ENCODE measurements at places on chromosomes 5 and 9. TPM values are rescaled to one million over a fixed set of nuclear protein-coding genes. Genes with fewer than 3 reads are reported as not detected.

Gene TTF1
- 9.1 TPM for polyA plus RNA-seq

Gene ZDHHC11B
- 4.4 TPM for polyA plus RNA-seq

Gene PTGDS
- 3.4 TPM for polyA plus RNA-seq

Gene FBP2
- 0.32 TPM for polyA plus RNA-seq

Gene DMRT3
- not detected for polyA plus RNA-seq

Gene MLANA
- not detected for polyA plus RNA-seq

Gene PCDHA9
- polyA plus RNA-seq: 0.72 TPM

Gene ZNF367
- polyA plus RNA-seq: 3.0 TPM

Gene CTSV
- 60.9 TPM for polyA plus RNA-seq

Gene SDHA
- polyA plus RNA-seq: 328 TPM

Gene CAVIN4
- polyA plus RNA-seq: 1.6 TPM

Gene SPATA31D4
- not detected for polyA plus RNA-seq

Gene GADD45G
- 42.6 TPM for polyA plus RNA-seq

Gene ZNF462
- polyA plus RNA-seq: 11.4 TPM

Gene SLC46A2
- polyA plus RNA-seq: not detected

Gene CCL27
- polyA plus RNA-seq: 1.3 TPM

Gene LRRC70
- polyA plus RNA-seq: 0.68 TPM

Gene TCERG1
- polyA plus RNA-seq: 80.8 TPM

Gene TMEM215
- polyA plus RNA-seq: not detected

Gene SYK
- 0.04 TPM for polyA plus RNA-seq

Gene DPYSL3
- polyA plus RNA-seq: 49.4 TPM

Gene KCNN2
- polyA plus RNA-seq: 17.6 TPM

Gene GFI1B
- polyA plus RNA-seq: not detected

Gene FBP1
- polyA plus RNA-seq: 3.1 TPM

Gene RNF14
- 69.2 TPM for polyA plus RNA-seq

Gene ZFP37
- 3.2 TPM for polyA plus RNA-seq

Gene COL15A1
- polyA plus RNA-seq: 1.3 TPM

Gene SMIM23
- not detected for polyA plus RNA-seq

Gene NR5A1
- polyA plus RNA-seq: not detected

Gene HRCT1
- polyA plus RNA-seq: not detected

Gene APBA1
- 0.93 TPM for polyA plus RNA-seq

Gene TPD52L3
- polyA plus RNA-seq: not detected

Gene SRA1
- polyA plus RNA-seq: 80.6 TPM

Gene UNC5A
- polyA plus RNA-seq: 0.39 TPM

Gene CCDC171
- polyA plus RNA-seq: 2.5 TPM

Gene GRIN1
- 0.49 TPM for polyA plus RNA-seq

Gene TRIM36
- polyA plus RNA-seq: 4.6 TPM

Gene CFAP157
- polyA plus RNA-seq: 0.40 TPM

Gene CCNO
- polyA plus RNA-seq: 0.72 TPM

Gene PTGES
- polyA plus RNA-seq: 3.0 TPM

Gene PELO
- polyA plus RNA-seq: 16.8 TPM

Gene DMRT2
- polyA plus RNA-seq: not detected

Gene GTF2H2C
- 34.0 TPM for polyA plus RNA-seq

Gene ZFP2
- 2.0 TPM for polyA plus RNA-seq

Gene EIF4EBP3
- 6.6 TPM for polyA plus RNA-seq

Gene GARNL3
- polyA plus RNA-seq: 24.8 TPM

Gene AMBP
- polyA plus RNA-seq: not detected

Gene CDC20B
- 0.89 TPM for polyA plus RNA-seq
